CD4-positive, alpha-beta T cell treated with Interleukin-6 for 4 hours (primary cell): ENCODE measurements at places on chromosomes 2 and 18.

DNA sequence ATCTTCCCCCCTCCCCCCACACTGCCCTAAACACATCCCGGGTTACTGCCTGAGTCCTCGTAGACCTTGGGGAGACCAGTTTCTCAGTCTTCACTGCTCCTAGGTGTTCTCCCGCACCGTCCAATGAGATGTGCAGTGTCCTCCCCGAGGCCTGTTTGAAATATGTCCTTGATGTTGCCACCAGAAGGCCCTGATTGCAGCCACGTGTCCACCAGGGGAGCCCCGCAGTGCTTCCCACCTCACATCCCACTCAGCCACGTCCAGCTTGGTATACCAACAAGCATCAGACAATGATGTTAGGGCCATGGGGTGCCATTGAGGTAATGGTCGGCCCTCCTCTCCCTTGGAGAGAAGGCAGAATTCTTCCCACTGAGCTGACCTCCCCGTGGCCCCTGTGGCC, 38.7 kb downstream of the TCF7L1 start:
- no peak for DNase-seq

DNA sequence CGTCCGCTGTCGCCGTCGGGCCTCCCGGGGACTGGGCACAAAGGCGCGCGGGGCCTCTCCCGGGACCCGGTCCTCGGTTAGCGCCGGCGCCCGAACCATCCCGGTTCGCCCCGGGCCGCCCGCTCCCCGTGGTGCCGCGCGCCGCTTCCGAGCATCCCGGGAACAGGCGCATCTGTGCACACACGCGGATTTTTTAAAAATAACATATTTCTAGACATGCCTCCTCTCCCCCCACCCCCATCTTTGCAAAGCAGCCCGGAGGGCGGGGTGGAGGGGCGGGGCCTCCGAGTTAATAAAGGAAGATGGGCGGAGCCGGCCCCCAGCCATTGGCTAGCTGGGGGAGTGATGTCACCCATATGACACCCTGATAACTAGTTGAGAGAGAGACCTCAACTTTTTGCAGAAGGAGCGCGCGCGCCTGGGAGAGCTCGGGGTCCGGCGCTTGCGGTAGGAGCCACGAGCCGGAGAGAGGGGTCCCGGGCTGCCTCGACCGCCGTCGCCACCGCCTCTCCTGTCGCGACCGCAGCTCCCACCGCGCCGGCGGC, at the start of gene SOX11:
Gene SOX11 (plus strand): TSS at position 400 of the 545 bp plus-strand sequence. CDS start 338 bp downstream, outside the sequence.
- DNase-seq = no peak

- DNase-seq = no peak
Observed at GRCh38 chr2:200003444-200003843, 48.1 kb downstream of the MAIP1 start.

DNA sequence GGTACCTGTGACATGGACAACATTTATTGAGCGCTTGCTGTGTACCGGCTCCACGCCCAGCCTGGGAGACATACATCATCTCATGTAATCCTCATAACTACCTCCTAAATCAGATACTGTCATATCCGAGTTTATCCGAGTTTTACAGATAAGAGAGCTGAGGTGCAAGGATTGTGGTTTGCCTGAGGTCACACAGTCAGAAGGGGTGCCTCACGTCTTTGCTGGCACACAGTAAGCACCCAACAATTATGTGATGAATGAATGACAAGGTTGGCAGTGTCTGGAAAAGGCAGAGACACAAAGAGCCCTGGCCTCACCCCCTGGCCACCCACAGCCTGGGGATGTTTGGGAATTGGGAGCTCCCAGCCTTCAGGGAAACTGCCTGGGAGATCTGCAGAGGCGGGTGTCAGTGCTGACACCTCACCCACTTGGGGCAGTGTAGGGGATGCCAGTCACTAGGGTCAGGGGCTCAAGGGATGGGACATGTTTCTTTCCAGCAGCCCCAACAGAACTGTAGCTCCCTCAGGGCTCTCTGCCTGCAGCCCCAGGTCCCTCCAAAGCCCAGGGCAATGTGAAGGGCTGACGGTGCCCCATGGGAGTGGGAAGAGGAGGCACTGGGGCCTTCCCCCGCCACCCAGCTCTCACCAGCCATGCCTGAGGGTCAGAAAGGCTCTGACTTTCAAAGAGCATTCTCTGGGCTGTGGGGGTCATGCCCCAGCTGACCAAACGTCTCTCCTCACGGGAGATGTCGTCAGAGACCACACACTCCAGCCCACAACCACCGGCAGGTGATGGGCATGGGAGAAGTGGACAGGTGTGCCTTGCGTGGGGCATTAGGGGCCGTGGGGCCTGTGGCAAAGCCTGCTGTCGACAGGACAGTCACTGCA, 157.5 kb downstream of the ZFP36L2 start:
- no peak for DNase-seq

DNA sequence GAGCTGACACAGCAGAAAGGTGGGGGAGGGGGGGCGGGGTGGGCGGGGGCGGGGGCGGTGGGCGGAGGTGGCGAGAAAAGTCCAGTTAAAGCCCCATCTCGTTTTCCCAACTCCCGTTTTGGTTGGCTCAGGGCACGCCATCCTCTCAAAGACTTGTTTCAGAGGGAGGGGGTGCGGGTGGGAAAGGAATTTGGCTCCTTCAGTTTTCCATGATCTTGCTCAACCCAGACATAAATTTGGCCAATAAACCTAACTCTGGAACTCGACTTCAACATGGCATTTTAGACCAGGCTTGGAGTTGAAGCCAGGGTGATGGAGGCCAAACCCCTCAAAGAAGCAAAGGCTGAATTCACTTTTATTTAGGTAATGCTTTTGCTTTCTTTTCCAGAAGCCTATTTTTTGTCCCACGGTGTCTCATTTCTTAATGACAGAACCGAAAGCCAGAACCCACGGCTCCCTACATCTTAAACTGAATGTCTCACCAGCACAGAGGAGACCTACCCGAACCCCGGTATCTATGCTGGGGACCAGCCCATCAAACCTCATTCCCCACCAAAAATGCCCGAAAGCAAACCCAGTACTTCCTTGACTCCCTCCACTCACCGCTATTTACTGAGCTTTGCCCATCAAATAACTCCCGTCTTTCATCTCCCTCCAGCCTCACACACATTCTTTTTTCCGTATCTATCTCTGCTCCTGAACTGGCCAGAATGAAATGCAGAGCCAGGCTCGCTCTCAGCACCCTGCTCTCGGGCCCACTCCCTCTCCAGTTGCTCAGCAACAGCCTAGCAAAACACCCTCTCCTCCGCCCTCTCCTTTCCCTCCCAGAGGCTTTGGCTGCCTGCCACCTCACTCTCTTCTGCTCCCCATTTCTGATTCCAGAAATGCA, 4.3 kb downstream of the IGFBP5 start:
- no peak for DNase-seq

DNA sequence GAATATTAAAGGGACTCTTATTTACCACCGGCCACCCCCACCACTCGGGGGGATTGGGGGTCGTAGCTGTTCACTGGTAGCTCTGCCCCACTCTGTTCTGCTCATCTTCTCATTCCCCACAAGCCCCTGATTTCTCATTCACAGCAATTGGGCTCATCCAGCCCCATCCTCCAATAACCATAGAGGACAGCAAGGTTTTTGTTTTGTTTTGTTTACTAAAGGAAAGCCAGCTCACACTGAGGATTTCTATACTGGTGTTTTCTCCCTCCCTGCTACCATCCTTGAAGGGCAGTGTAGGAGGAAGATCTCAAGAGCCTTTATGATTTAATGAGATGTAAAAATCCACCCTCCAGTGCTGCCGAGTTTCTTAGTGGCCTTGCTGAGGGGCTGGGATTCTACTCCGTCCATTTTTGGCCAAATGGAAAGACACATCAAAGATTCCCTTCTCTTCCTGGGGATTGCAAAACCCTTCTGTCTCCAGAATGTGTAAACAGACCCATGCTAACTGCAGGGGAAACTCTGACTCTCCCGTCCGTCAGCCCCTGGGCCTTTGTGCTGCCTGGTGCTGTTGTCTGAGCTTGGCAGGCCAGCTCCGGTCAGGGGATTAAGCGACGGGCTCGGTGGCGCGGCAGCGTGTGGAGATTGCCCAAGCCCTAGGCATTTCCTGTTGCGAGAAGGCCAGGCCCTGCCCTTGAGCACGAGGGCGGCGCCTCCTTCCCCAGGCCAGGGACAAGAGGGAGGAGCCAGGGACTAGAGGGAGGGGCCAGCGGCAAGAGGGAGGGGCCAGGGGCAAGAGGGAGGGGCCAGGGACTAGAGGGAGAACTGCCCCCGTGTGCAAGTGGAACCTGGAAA, 165.0 kb downstream of the ANTXR1 start:
- no peak for DNase-seq

- no peak for DNase-seq
Observed at GRCh38 chr18:24432618-24433017, 6.1 kb downstream of the IMPACT start.
